ENCODE measurements at places on chromosomes 3 and 15.

DNA sequence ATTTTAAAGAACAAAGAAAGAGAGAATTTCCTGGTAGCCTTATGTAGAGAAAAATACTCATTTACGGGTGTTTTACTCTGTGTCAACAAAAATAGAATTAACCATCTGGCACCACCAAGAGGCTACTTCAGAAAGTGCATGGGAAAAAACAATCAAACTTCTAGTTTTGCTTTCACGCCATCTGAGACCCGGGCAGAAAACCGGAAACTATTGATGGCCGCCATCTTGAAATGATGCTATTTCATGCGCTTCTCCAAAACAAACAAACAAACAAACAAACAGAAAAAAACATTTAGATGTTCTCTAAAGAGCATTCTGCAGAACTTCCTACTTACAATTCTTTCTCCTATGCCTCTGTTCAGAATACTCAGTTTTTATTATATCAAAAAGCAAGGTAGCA is 49.4 kb upstream of the SYNPR start:
- peak; percentile 1 for DNase-seq

DNA sequence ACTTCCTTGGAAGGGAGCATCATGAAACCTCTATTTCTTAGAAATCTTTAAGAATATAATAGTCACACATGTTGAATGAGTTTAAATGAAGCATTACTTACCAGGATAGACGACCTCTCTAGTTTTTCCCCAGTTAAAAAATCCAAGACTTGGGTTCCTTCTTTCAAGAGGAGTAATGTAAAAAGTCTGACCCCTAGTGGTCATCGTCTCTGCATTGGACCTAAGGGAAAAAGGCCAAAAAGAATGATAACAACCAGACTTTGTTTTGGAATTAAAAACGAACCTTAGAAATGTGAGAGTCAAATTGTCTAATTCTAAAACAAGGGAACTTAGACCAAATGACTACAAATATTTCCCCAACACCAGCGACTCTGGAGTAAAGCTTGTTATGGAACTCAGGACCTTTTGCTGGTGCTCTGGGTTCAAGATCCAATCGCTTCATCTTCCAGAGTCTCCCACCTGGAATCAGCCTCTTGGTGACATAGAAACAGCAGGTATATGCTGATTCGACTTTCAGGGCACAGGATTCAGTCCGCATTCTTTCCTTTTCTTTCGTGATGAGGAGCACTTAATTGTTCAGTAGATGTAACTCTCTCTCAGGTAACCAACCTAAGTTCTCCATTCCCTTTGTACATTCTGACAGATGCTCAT is 214.8 kb upstream of the TPRG1 start:
- no peak for DNase-seq

GRCh38 chr15:39461536-39462130 is 119.2 kb upstream of the THBS1 start:
- DNase-seq = no peak

GRCh38 chr3:113695786-113696645 is at the start of gene USF3:
Gene USF3 (minus strand): TSS chr3:113696642. CDS start chr3:113674878, 21,764 bp downstream.
- peak; percentile 88 for DNase-seq

DNA sequence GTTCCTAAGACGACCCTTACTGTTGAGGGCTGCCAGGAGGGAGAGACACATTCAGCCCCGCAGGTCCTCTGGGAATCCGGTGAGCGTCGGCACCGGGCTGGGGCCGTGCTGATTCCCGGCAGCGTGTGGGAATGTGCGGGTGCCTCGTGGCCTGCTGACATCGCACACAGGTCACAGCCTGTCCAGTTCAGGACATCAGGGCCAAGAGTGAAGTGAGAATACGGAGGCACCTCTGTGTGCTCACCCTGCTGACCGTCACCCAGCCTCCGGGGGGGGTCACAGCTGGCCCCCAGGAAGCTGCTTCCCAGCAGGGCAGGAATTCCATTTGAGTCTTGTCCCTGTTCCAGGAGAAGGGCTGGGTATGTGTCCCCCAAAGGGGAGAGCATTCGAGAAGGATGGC is 53.6 kb downstream of the PGPEP1L start:
- no peak for DNase-seq

- no peak for DNase-seq
Observed at GRCh38 chr3:102299125-102299877, 135.5 kb upstream of the ZPLD1 start.

- no peak for DNase-seq
Observed at GRCh38 chr3:16033889-16034687, 140.4 kb upstream of the GALNT15 start.

- DNase-seq = no peak
Observed at GRCh38 chr3:52400275-52400793, 44.6 kb downstream of the SEMA3G start.

GRCh38 chr3:159910991-159911663 is 77.5 kb upstream of the IL12A start:
- peak; percentile 14 for DNase-seq

GRCh38 chr3:183898028-183898431 is 13.3 kb upstream of the PARL start:
- peak; percentile 9 for DNase-seq

DNA sequence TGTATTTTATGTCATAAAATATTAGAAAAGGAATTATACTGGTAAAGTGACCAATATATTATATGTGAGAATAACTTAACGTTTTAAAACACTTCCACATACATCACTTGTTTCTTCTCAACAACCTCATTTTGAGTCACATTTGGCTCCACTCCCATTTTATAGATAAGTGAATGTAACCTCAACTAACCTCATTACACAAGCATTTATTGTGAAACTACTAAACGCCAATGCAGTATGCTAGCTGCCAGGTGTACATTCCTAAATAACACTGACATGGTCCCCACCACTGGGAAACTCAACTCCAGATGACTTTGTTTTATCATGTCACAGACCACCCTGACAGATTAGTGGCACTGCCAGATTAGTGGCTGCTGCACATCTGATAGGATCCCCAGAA is 249.7 kb upstream of the CNTN4 start:
- DNase-seq = no peak

- no peak for DNase-seq
Observed at GRCh38 chr3:121243208-121243607, 302.6 kb downstream of the POLQ start.
